Stimulated activated naive CD4-positive, alpha-beta T cell treated with Interleukin-2 at 50 U/mL for 16 hours (primary cell): ENCODE measurements at places on chromosomes 13 and 19.

- DNase-seq = no peak
Measured at GRCh38 chr13:43079392-43079931, 56.1 kb downstream of the DNAJC15 start.

- no peak for DNase-seq
Measured at GRCh38 chr19:32264568-32264967, 80.8 kb upstream of the ZNF507 start.

- no peak for DNase-seq
Measured at GRCh38 chr19:28169168-28169887, 1043.6 kb downstream of the UQCRFS1 start.

DNA sequence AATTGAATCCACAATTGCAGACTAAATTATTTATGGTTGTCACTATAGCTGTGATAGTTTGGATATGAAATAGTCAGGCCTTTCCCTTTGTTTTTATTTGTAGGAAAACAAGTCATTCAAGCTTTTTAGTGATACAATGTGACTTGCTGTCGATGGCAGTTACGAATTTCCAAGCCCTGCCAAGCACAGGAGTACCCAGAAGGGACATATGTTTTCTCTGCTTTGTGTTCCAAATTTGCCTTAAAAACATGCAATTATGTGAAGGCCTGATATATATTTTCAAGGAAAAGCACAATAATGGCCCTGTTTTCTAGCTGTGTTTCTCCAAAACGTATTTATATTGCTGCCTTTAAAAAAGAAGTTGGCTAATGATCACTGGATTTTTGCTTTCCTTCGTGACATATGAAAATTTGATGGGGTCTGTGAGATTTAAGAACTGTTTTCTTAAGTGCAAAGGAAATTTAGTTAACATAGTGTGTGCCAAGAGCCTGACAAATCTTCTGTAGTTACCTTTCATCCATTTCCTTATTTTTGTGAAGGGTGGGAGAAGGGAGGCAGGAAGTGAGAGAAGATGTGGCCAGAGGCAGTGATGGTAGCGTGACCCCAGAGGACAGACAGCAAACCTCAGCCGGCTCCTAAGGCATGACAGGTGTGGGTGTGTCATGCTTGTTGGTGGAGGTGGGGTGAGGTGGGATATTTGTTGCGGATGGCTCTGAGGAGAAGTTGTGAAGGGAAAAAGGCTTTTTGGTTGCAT, 79.6 kb downstream of the TEX26 start:
- DNase-seq = no peak

- DNase-seq = no peak
Measured at GRCh38 chr19:17610384-17610783, 54.9 kb downstream of the COLGALT1 start.

GRCh38 chr19:11375143-11375948, 880 bp downstream of the SWSAP1 start:
- peak; percentile 55 for DNase-seq

GRCh38 chr13:37270226-37271001, 164.9 kb upstream of the CSNK1A1L start:
- DNase-seq = no peak

GRCh38 chr13:30809787-30810186, 74.4 kb downstream of the ALOX5AP start:
- no peak for DNase-seq

- DNase-seq = no peak
Measured at GRCh38 chr19:55550321-55550650, 4.9 kb upstream of the SBK3 start.

DNA sequence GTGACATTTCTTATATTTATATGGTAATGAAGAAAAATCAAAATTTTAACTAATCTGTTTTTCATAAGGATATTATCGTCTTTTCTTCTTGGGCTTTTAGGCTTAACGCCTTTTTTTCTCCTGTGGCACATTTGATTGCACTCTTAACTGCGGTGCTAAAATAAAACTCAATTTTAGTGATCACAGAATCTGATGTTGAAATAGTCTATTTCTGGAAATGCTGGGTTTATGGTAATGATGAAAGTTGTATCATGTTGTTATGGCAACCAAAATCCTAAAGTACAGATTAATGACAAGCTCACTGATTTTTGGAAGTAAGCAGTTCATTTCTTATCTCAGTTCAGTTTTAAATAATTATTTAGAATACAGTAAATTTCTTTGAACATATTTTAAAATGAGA, 85.3 kb downstream of the COG6 start:
- no peak for DNase-seq

GRCh38 chr19:7196763-7197118, 97.5 kb downstream of the INSR start:
- DNase-seq = no peak

DNA sequence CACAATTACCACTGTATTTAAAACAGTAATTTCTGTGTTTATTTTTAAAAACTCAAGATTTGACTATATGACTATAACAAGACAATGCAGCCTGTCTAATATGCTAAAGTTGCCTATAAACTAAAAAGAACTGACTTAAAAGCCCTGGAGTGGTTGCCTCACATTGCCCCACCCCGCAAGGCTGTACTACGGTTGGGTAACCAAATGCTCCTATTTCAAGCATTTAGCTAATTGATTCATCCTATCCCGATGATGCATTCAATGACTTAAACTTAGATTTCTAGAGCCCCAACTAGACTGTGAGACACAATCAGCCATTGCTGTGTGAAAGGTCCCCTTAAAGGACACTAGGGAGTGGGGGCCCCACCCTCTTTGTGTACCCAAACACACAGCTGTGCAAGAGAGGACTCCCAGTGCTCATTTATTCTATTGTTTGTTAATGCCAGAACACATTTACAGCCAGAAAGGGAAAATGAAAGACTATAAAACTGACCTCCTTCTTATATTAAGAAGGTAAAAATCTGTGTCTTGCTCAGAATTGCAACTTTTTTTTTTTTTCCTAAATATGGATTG, 66.9 kb downstream of the MIPEP start:
- DNase-seq = no peak

DNA sequence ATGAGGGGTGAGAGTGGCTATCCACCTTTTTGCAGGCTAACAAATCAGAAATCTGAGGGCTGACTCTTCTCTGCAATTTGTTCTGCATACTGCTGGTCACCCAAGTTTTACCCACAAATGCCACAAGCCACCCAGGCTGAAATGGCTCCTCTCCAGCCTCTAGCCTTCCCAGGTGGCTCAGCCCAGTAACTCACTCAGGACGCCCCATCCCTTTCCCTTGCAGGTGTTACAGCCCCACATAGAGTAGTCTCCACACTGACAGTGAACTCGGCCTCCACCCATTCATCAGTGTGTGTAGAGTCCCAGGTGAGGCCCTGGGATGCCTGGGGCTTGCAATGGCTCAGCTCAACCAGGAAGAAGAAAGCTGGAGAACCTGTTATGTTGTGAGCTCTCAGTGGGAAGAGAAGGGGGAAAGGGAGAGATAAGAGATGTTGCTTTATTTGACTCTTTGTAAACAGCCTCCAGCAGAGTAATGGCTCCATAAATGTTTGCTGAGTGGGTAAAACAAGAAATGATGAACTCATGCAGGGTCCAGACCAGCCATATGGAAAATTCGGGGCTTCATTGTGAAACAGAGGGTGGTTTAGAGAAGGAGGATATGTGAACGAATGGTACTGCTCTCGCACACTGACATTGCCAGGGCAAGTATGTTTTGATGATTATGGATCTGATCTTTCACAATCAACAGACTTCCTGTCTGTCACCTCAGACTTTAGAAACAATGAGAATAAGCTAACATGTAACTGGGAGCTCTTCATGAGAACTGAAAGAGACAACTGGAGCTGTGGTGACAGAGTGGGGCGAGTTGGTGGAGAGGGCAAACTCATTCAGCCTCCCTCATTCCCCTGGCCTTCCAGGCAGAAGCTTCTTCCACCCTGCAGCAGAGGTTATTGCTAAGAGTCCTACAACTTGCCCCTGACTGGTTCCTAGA, 74.2 kb upstream of the RFC3 start:
- DNase-seq = no peak

GRCh38 chr19:28823338-28823961, 389.5 kb downstream of the UQCRFS1 start:
- no peak for DNase-seq
